ENCODE measurements at places on chromosomes 5 and 9. TPM values are rescaled to one million over a fixed set of nuclear protein-coding genes. Genes with fewer than 3 reads are reported as not detected.
A peak's percentile ranks its signal among the peaks of the same experiment; 100 is the strongest.

DNA sequence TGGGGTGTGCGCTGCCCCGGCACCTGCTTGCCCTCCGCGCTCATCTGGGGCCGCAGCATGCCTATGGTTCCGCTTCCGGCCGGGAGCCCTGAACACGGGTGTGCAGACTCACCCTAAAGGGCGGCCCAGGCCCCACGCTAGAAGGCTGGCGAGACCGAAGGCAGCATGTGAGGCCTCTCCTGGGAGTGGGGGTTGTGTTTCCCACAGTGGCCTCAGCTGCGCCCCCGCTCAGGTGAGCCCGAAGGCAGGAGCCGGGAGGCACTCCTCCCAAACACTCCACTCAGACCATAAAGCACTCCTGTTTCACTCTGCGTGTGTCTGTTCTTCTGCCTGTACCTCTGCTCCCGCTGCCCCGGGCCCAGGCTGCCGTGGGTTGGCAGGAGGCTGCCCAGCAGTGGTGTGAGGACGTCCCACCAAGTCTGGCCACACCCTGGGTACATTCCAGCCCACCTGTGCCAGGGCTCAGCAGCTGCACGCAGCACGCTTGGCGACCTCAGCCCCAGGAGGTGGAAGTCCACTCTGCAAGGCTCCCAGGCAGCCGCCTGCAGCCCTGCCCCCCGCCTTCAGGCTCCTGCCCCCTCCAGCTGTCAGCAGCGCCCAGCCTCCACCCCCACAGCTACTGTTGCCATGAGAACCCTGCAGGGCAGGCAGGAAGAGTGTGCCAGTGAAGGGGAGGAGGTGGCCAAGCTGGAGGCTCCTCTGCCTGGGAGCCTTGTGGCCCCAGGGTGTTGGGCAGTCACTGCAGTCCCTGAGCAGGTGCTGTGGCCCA, 1.2 kb upstream of the AJM1 start:
- DNase-seq: no peak
- no peak overlapping the region for H3K27ac ChIP-seq
- H3K27me3 ChIP-seq: no peaks in the 10 kb centered on the region
- H3K4me3 ChIP-seq: no peak overlapping the region

- no peak overlapping the region for H3K4me3 ChIP-seq
- no peaks in the 10 kb centered on the region for H3K27me3 ChIP-seq
- peak; percentile 56 for DNase-seq
- no peaks in the 10 kb centered on the region for H3K36me3 ChIP-seq
Observed at GRCh38 chr5:87541033-87541432, 128.3 kb upstream of the CCNH start.

- H3K27me3 ChIP-seq: no peaks in the 10 kb centered on the region
- H3K27ac ChIP-seq: no peak overlapping the region
- H3K36me3 ChIP-seq: no peaks in the 10 kb centered on the region
- no peak for DNase-seq
- H3K4me1 ChIP-seq: no peaks in the 10 kb centered on the region
Observed at GRCh38 chr9:26809795-26810194, 82.8 kb downstream of the CAAP1 start.

DNA sequence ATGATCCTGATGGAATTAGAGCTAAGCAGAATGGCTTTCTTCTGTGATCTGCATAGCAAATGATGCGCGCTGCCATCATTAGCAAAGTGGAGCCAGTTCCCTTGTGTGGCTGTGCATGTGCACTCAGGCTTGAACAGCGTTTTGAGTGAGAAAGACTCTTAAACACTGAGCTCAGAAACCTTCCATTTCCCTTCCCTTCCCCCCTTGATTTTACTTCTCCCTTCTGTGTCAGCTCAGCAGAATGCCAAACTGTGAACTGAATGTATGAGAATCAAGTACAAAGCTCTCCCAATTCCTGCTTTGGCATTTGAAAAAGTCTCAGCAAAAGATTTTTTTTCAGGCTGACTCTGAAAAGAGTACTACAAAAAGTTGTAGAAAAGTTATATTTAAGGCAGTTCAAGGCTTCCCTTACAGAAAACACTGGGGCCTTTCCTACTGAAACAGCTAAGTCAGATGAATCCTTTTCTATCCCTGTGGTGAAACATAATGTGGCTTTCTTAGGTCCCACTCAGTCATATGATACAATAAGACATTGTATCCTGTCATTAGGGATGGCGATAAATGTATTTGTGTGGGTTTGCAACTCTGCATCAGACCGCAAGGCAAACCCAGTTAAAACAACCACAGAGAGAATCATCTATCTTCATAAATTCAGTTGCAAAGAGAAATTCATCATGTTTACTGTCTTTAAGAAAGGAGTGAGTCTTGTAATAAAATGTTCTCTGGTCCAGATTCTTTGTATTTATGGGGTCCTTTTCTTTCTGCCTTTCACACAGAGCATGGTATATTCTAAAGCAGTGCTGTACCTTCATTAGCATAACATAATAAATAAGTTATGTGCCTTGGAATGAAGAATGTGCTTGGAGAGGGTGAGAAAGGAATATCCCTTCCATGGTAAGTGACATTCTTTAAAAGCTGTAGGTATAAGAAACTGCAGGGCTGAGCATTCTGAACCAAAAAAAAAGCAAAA, 222.6 kb downstream of the CAAP1 start:
- no peak overlapping the region for H3K4me3 ChIP-seq
- H3K36me3 ChIP-seq: no peaks in the 10 kb centered on the region
- no peaks in the 10 kb centered on the region for H3K27me3 ChIP-seq
- no peaks in the 10 kb centered on the region for H3K4me1 ChIP-seq

DNA sequence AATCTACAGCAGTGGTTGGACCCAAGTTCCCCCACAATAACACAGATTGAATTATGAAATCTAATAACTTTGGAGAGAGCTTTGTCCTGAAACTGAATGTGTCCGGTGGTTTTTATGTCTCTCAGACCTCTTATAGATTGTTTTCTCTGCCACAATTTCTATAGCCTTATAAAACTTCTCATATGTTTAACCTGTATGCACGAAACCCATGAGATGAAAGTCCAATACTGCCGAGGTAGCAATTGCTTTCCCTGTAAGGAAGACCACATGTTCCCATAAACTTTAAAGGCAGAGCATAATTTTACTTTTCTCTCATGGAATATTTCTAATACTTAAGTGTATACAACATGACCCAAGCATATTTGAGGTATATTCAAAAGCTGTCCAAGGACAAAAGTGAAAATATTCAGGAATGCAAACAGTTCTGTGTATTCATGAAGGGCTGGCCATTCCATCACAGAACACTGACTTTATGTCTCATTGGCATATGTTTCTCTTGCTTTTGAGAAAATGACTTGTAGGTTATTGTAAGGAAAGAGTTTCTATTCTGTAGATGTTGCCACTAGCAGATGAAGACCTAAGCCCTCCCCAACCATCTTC, 94.4 kb upstream of the TLE4 start:
- H3K4me1 ChIP-seq: no peaks in the 10 kb centered on the region
- no peak for DNase-seq
- H3K27ac ChIP-seq: no peak overlapping the region
- no peak overlapping the region for H3K4me3 ChIP-seq
- H3K27me3 ChIP-seq: no peaks in the 10 kb centered on the region
- no peaks in the 10 kb centered on the region for H3K36me3 ChIP-seq

DNA sequence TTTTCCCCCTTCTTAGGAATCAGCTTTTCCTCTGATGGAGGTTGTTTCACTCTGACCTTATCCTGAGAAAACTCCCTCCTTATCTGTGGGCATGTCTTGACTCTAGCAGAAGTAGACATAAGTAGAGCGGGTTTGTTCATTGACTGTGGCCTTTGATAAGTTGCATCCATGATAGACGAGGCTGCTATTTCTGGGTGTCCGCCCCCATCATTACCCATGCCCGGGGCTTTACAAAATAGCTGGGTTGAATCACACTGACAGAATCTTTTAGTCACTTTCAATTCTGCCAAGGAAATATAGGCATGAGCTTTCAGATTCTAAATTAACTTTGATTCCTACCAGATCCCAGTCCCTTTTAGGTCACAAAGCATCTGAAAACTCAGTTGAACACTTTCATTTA, 223.8 kb downstream of the SEC61B start:
- no peak overlapping the region for H3K4me3 ChIP-seq
- peaks cover 4% of the 10 kb centered on the region for H3K4me1 ChIP-seq
- H3K27me3 ChIP-seq: no peaks in the 10 kb centered on the region
- DNase-seq: peak; percentile 76
- H3K27ac ChIP-seq: no peak overlapping the region

- H3K4me1 ChIP-seq: no peaks in the 10 kb centered on the region
- H3K27me3 ChIP-seq: no peaks in the 10 kb centered on the region
- no peak for DNase-seq
- H3K27ac ChIP-seq: no peak overlapping the region
- no peaks in the 10 kb centered on the region for H3K36me3 ChIP-seq
- no peak overlapping the region for H3K4me3 ChIP-seq
Observed at GRCh38 chr9:97109194-97109811, 70.4 kb upstream of the CTSV start.

- H3K36me3 ChIP-seq: no peaks in the 10 kb centered on the region
- H3K4me1 ChIP-seq: no peaks in the 10 kb centered on the region
- no peaks in the 10 kb centered on the region for H3K27me3 ChIP-seq
Observed at GRCh38 chr9:104448036-104448435, 56.0 kb upstream of the OR13F1 start.

- no peak overlapping the region for H3K27ac ChIP-seq
- no peaks in the 10 kb centered on the region for H3K4me1 ChIP-seq
- no peak overlapping the region for H3K4me3 ChIP-seq
- DNase-seq: no peak
- no peaks in the 10 kb centered on the region for H3K27me3 ChIP-seq
Observed at GRCh38 chr9:88747768-88748167, 212.8 kb downstream of the NXNL2 start.

GRCh38 chr5:96151891-96152290, 190.2 kb upstream of the ELL2 start:
- no peak overlapping the region for H3K27ac ChIP-seq
- no peak overlapping the region for H3K4me3 ChIP-seq
- H3K36me3 ChIP-seq: no peaks in the 10 kb centered on the region
- no peaks in the 10 kb centered on the region for H3K4me1 ChIP-seq
- no peaks in the 10 kb centered on the region for H3K27me3 ChIP-seq

DNA sequence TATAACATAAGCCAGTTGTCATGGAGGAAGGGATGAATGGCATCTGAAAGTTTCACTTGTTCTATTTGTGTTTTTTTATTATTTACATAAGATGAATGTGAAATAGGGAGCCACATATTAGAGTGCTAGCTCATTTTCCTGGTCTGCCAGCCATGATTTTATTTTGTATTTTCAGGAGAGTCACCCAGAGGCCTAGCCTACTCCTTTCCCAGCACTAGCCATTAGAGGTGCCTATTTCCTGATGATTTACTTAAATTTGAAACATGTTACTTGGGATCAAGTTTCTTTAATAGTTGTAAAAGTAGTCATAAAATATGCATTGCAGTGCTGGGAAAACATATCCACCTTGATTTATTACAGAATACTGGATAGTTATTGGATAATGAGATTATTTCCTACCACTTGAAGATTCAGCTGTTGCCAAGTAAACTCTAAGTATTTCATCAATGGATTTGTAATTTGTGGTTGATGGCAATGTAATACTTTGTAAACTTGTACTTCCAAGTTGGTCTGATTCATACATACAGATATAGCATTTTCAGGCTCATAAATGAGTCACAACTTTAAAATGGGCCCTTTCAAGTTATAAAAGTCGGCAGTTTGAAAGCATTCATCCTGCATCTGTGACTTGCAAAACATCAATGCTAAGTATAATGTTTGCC, 50.8 kb downstream of the KCNN2 start:
- H3K27ac ChIP-seq: no peak overlapping the region
- H3K4me3 ChIP-seq: no peak overlapping the region
- no peaks in the 10 kb centered on the region for H3K36me3 ChIP-seq
- DNase-seq: no peak

CCL21 gene
- 13.0 TPM for total RNA-seq

CETN3 gene
- 15.3 TPM for total RNA-seq

GHR gene
- 17.1 TPM for total RNA-seq

FOXD4L6 gene
- not detected for total RNA-seq

CD14 gene
- 104 TPM for total RNA-seq
